ENCODE measurements at places on chromosomes 12 and 14. TPM values are rescaled to one million over a fixed set of nuclear protein-coding genes. Genes with fewer than 3 reads are reported as not detected.

The MRPS35 gene
- 83.5 TPM for polyA plus RNA-seq

The ESR2 gene
- polyA plus RNA-seq, result 2.6 TPM

The GPRC5A gene
- not detected for polyA plus RNA-seq

The RNASE1 gene
- polyA plus RNA-seq, result not detected

The PLBD1 gene
- 2.4 TPM for polyA plus RNA-seq

DNA sequence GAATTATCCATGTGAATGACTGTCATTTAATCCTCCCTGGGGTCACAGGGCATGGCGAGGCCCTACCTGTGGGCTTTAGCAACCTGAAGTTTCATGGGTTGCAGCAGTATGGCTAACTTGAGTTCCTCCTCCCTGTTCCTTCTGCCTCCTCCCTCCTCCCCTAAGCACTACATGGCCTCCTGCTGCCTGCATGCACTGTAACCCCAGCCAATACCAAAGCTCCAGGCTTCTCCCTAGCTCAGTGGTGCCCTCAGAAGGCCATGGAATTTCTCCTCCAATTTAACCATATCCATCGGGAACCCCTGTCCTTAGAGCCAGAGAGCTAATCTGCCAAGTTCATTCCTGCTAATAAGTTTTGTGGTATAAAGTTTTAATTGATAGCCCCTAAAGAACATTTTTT is 95.1 kb downstream of the NT5DC3 start:
- DNase-seq, result no peak

DNA sequence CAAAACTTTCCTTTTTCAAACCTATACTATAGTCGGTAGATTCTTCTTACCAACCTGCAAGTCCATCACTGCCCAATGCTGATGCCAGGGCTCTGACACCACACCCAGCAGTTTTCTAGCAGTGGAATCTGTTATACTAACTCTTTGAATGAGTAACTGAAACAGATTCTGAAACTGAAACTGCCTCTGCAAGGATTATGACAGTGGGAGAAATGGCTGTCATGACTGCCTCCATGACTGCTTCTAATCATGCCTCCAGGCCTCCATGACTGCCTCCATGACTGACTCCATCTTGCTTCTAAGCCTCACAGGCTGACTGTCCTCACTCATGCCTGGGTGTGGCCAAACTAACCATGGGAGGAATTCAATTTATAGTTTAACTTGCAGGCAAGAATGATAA is 29.4 kb upstream of the OXA1L start:
- no peak for DNase-seq

DNA sequence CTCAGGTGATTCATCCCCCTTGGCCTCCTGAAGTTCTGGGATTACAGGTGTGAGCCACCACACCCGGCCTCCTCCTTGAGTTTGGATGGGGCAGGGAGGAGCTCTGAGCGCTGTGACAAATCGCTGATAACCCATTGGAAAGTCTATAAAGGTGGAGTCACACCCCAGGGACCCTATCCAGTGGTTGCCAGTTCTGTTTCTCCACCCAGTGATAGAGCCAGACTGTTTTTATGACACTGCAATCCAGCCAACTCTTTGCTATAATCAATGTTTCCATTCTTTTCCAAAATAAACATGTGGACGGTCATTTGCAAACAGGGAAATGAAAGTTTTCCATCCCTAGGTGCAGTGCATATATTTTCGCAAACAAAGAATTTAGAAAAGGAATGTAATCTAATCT is 142.0 kb upstream of the PELI2 start:
- DNase-seq, result no peak

DNA sequence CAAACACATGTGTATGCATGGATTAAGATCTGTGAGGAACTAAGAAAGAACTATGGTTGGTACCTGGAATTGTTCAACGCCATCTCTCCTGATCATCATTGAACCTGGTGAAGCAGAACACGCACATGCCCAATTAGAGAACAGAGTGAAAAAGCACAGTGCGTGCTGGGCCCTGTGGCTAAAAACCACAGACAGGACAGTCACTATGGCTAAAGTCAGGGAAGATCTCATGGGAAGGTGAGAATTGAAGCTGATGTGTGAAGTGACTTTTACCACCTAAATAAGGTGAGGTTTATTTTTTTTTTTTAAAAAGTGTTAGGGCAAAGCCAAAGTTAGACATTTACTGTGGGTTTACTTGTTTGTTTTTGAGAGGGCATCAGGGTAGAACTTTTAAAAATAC is 215.0 kb downstream of the SLC38A4 start:
- no peak for DNase-seq

DNA sequence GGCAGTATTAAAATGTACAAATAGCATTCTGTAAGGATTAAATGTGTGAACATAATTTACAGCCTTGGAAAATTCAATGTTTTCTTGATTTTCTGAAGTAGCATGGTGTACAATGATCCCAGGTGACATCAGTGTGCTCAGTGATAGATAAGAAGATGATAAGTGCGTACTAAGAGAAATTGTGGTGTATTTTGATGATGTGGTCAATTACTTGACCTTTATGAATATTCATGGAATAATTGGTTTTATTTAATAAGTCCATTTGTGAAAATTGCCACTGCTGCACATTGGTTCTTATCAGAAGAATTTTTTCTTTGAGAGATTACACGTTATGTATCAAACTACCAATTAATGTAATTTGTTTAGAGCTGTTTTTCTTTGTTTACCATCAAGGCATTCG is 128.8 kb downstream of the FOXG1 start:
- DNase-seq, result no peak

GRCh38 chr14:84340938-84341337 is 1189.0 kb upstream of the FLRT2 start:
- no peak for DNase-seq

DNA sequence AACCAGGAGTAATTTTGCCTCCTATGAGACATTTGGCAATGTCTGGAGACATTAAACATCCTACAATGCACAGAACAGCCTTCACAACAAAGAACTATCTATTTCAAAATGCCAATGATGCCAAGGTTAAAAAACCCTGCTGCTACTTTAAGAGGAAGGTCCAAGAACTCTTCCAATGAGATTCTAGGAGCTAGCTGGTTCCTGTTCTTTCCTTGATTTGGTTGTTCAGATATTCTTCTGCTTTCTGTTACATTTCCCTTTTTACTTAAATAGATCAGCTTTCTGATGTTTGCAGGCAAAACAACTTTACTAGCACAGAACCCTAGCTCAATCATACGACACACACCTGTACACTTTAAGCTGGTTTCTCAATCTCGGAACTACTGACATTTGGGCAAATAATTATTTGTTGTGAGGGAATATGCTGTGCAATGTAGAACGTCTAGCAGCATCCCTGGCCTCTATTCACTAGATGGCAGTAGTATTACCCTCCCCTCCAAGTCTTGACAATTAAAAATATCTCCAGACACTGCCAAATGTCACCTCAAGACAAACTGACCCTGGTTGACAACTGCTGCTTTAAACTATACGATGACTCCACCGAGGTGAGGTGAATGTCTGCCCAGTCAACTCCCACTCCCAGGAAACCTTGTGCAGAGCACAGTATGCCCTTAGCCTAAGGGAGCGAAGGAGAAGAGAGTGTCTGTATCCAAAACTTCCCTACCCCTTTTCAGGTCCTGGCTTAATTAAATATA is 4.4 kb downstream of the BLTP3B start:
- peak; percentile 18 for DNase-seq

- no peak for DNase-seq
Measured at GRCh38 chr14:80669426-80669825, 272.1 kb downstream of the CEP128 start.

- no peak for DNase-seq
Measured at GRCh38 chr14:37143475-37143874, 28.9 kb downstream of the SLC25A21 start.

GRCh38 chr14:89740241-89740640 is 214.3 kb downstream of the EFCAB11 start:
- no peak for DNase-seq
